ENCODE measurements at places on chromosomes 1 and 21.
A peak's percentile ranks its signal among the peaks of the same experiment; 100 is the strongest.

GRCh38 chr1:66893712-66894111, 30.9 kb downstream of the DNAI4 start:
- DNase-seq = no peak

GRCh38 chr1:26097696-26098095, 13.9 kb upstream of the PDIK1L start:
- no peak for DNase-seq

DNA sequence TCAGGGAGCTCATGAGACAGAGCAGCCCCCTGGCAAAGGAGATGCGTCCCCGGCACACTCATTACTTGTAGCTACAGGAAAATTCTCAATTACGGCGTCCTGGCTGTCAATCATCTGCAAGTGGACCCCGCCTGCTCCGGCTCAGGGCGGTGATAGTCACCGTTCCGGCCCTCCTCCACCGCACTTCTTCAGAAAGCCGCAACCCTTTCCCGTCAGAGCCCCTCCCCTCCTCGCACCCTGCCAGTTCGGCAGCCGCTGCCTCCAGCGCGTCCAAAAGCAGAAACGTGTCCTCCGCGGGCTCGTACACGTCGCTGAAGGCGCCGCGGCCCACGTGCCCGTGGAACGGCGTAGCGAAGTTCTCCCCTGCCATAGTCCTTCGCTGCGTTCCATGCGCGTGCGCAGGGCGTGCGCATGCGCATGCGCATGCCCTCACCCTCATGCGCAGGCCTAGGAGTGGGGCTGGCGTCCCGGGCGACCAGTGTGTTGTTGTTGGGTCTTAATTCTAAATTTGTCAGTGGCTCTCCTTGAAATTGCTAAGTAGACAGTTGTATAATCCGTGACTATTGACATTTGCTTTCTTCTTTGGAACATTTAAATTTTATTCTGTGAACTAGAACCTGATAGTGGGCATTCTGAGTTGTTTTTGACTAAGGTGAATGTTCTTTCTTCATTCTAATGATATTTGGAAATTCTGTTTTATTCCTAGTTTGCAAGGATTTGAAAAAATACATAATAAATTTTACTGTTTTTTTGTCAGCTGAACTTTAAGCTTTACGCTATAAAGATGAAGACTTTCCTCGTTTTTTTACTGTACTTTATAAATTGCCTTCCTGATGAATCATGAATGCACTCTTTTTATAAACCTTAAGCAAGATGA, 107.5 kb downstream of the LTN1 start:
- peak; percentile 94 for DNase-seq

GRCh38 chr1:44355582-44356305, 687 bp upstream of the ERI3 start:
- DNase-seq = no peak

- no peak for DNase-seq
These were observed 17.2 kb upstream of the SUMO3 start for GRCh38 chr21:44834951-44835646.

Measured in Kasumi-1 (cell line).